GM12891 (cell line): ENCODE measurements at places on chromosomes 2 and 18.
A peak's percentile ranks its signal among the peaks of the same experiment; 100 is the strongest.

- no peak for DNase-seq
Measured at GRCh38 chr2:16613539-16614011, 52.1 kb downstream of the CYRIA start.

GRCh38 chr18:51054764-51055163 is 24.8 kb downstream of the SMAD4 start:
- DNase-seq = no peak

- no peak for DNase-seq
Measured at GRCh38 chr2:188399159-188399558, 107.5 kb downstream of the GULP1 start.

DNA sequence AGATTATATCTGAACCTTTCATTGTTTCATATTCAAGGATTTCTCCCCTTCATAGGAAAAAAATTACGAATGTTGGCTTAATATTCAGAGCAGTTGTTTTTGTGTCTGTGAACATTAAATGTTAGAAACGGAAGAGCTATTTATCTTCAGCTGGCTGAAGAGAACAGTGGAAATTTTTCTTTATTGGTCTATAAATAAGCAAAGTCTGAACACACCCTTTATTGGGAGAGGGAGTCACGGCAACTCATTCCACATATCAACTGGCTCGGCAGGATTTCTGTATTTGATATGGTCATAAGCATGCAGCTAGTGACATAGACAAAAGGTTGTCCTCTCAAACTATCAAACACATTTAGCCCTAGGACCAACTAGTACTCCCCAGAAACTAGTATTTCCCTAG is 468.4 kb upstream of the HNRNPA3 start:
- DNase-seq = no peak

GRCh38 chr18:38690626-38691025 is 1125.0 kb upstream of the CELF4 start:
- no peak for DNase-seq

DNA sequence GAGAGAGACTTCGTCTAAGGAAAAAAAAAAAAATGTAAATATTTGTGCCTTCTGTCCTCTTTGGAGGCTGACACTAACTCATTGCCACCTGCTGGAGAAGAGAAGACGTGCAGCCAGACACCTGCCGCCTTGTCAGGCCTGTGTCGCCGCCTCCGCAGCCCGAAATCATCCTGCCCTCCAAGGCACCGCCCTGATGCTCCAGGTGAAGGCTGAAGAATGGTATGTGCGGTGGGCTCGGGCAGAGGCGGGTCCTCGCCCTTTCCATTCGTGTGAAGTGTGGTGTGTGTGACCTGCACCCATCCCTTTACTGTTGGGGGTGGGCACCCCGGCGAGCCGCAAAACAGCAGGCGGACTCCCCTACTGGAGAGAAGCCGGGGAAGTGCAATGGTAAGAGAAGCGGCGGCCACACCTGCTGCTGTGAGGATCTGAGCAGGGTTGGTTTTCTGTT is 60.4 kb downstream of the FAM161A start:
- DNase-seq = peak; percentile 75

DNA sequence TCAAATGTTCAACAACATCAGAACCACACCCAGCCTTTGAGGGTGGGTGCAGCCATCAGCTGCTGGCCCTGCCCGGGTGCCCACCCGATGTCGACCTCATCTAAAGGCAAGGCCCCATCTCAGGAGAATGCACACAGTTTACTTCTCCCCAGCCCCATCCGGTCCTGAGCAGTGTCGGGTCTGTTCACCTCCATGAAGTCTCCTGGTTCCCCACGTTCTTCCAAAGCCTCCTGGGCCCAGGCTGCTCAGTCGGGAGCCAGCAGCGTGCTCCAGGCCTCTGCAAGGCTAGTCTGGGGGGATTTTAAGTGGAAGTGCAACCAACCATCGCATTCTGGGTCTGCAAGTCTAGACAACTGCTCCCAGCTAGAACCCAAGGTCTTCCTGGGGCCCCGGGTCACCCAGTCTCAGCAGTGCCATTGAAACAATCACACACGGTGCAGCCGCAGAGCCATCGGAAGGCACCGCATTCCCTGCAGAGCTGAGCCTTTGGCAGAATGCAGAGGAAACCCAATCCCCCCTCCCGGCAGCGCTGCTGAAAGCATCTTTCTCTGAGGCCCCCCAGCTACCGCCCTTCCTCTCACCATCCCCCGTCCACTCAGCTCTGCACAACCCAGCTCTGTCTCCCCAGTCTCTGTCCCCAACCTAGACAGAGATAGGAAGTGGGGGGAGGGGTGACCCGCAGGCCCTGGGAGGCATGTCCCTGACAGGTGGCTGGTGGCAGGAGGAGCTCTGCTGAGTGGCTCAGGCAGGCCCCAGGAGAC is 8.5 kb downstream of the ESPNL start:
- DNase-seq = peak; percentile 65

- no peak for DNase-seq
Measured at GRCh38 chr2:86352137-86352726, 14.8 kb upstream of the REEP1 start.

- DNase-seq = no peak
Measured at GRCh38 chr18:31445908-31446307, 1.6 kb upstream of the DSG3 start.

- DNase-seq = no peak
Measured at GRCh38 chr2:217121565-217121964, 261.7 kb upstream of the TNP1 start.
